RPMI8226 (cell line): ENCODE measurements at places on chromosomes 12 and 14.

- DNase-seq = no peak
These were observed 289.8 kb upstream of the PWP1 start for GRCh38 chr12:107395817-107396216.

DNA sequence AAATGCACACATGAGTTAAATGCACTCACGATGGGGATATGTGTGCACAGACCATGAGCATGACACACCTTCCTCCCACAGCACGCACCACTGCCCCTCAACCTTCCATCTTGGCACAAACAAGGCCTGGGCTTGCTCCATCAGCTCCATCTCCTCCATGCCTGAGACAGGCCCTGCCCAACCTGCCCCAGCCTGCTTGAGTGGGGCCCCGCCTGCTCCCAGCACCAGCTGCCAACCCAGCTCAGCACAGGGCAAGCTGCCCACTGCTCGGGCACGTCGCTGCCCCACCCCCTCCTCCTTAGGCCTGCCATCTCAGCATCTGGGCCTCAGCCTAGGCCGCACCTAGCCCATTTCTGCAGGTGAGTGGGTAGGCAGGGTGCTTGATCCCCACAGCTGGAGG is 27.6 kb upstream of the KRT78 start:
- DNase-seq = peak; percentile 66

DNA sequence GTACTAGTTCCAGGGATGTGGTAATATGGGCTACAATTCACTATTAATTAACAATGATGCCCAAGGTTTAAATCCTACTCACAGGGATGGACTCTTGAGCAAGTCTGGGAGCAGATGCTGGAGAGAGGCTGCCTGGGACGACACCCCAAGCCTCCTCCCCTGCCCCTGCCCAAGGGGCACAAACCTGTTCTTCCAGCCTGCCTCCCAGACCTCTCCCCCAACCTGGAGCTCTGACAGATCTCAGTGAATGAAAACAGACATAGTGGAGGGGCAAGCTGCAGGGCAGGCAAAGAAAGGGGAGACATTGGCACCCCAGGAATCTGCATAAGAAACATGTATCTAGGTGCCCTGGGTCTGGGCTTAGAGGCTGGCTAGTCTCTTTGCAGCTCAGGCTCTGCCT is 5.8 kb downstream of the KDM2B start:
- no peak for DNase-seq

DNA sequence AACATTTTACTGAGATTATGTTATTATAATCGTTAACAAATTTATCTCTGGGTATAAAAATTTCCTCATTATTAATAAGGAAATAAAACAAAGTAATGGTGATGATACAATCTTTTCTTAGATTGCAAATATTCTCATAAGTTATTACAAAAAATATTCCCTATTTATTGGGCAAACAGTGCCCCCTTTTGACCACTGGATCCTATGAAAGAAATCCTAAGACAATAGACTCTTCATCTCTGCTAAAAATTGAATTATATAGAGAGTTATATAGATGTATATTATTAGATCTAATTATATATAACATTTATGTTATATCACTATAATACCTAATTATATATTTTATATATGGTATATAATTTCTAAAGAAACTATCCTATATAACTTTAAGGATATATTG is 94.2 kb upstream of the FGD4 start:
- DNase-seq = peak; percentile 48

GRCh38 chr14:53430870-53431269 is 277.7 kb upstream of the DDHD1 start:
- no peak for DNase-seq

- DNase-seq = no peak
These were observed 30.3 kb upstream of the AMIGO2 start for GRCh38 chr12:47110011-47110541.

GRCh38 chr12:123163227-123163626 is 12.3 kb upstream of the PITPNM2 start:
- no peak for DNase-seq

DNA sequence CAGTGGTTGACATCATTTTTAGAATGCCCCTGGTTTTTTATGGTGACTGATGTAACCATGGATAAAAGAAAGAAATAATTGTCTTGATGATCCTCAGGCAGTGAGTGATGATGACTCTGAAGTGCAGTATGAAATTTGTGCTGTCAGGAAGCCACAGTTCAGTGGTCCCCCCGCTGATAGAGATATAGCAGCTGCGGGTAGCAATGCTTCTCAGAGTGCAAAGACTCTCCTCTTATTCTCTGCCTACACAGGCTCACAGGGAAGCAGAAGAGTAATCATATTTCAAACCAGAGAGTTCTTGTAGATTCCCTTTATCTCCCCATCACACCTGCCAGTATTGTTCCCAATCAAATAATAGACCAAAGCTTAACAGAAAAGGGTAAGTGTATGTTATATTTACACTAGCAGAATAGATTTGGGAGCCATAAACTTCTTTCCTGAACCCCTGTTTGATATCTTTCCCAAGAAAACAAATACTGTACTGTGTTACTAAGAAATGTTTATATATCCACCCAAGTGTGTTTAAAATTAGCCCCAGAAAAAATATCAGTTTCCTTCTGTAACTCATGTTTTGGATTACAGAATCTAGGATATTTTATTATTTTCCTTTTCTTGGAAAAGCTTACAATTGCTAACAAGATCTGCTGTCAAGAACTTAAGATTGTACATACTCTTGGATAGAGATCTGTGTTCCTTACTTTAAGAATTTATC is 1817.4 kb upstream of the FLRT2 start:
- DNase-seq = no peak

DNA sequence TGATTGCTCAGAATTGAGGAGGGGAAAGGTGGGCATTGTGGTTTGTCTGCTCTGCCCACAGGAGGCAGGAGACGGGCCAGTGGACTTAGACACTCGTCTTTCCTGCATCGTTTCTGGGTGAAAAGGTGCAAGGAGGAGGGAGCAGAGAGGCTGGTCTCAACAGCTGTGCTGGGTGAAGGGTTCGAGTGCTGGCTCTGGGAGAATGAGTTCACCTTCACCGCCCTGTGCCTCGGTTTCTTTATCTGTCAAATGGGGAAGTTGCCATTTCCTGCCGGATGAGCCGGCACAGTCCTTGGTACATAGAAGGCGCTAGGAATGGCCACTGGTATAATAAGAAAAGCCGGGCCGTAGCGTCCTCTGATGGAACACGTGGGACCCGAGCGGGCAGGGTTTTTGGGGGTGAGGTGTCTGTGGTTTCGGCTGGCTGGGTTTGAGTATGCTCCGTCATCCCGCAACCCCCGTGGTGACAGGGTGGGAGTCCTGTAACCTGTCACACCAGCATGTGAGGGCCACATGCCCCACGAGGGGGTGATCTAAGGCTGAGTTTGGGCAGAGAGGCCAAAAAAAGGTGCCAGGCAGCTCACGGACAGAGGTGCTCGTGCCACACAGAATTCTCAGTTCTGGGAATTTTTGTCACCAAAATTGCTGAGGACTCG is 7.3 kb downstream of the BCL7A start:
- DNase-seq = no peak

GRCh38 chr14:87712396-87713090 is 280.4 kb downstream of the GALC start:
- no peak for DNase-seq

GRCh38 chr14:96263347-96264199 is 7.6 kb downstream of the BDKRB1 start:
- peak; percentile 40 for DNase-seq

DNA sequence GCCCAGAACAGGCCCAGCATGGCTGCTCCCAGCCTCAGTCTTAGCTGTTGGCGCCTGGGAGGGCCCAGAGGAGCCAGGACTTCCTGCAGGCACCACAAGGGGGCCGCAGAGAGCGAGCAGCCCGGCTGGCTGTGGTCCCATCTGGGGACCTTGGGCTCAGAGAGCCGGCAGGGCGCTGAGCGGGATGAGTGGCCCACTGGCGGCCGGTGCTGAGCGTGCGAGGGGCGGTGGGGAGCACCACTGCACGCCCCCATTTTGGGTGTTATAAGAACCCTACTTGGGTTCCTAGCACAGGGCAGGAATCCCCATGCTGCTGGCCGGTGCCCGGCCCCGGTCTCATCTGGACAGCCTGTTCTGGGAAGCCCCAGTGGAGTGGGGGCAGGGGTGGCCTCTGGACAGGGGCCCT is 25.9 kb upstream of the CRIP2 start:
- DNase-seq = peak; percentile 51

DNA sequence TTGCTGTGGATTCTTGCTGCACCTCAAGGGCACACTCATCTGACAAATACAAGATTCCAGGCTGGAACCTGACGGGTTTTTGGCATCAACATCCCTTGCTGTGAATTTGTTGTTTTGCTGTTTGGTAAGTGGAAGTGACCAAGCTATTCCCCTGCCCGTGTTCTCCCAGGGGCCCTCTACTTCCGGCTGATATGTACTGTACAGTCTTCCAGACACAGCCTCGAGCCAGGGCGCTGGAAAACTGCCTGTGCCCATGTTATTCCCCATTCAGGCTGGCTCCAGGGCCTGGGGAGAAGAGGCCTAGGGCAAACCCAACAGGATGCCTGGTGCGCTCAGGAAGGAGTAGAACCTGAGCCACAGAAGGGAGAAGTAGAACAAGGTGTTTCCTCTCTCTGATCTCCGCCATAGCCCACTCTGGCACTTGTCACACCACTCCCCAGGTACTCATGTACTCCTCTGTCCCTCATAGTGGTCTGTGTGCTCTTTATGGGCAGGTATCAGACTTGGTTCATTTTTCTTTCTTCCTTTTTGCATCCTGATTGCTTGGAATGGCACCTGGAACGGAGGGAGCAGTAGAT is 67.8 kb upstream of the LTA4H start:
- DNase-seq = no peak

DNA sequence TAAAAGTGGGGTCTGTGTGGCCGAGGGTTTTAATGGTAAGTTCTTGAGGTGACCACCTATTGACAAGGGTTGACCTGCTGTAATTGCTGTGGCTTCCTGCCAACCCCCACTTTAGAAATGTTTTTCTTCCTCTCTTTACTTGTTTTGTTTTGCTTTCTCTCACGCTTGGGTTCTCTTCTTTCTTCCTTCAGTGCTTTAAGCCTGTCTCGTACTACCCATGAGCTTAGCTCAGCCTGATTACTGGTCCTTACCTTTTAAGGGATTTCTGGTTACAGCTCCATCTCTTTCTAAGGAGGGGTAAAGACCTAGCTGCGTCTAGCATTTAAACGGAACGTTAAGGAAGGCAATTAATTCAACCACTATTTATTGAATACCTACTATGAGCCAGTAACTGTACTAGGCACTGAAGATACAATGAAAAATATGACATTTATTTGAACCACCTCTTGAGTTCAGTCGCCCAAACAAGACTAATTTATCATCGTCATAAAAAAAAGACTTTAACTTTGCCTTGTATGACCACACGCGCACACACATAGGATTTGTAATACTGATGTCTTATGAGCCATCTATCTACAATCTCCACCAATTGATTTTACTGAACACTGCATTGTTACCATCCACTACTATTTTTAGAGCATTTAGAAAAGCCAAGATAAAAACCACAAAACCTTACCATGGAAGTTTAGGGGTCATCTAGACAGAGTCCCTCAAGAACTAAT is 888 bp upstream of the PPP1R12A start:
- no peak for DNase-seq

GRCh38 chr14:104794993-104795780 is at the start of gene AKT1:
AKT1 (minus strand) TSS chr14:104795748; CDS start chr14:104792643, 3,105 bp downstream.
- DNase-seq = peak; percentile 35

DNA sequence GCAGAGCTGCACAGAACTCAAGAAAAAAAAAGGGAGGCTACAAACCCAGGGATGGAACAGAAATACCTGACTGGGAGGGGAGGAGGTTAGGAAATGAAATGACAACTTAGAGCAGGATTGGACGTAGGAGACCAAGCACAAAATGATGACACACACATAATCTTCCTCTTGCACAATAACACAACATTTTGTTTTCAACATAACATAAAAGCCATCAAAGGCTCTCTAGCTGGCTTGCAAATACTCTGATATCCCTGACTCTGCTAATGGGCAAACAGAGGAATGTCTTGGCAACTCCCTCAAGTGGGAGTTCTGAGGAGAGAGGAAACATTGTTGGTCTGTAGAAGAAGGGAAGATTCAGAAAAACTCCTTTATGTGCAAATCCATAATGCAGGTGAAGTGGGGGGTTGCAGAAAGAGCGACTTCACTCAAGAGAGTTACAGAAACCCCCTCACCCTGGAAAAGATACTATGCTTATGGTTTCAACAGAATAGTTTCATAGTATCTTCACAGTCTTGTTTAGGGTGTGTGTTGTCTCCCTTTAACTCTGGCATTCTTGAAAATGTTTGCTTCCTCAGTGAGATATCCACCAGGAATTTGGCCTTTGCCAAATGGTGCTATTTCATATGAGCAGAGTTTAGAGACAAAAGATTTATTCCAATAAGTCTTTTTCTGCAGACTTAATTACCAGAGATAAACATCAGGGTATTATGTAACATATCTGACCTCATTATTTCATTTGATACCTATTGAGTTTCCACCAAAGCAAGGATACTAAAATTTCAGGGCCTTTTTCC is 43.8 kb upstream of the LTBP2 start:
- no peak for DNase-seq

DNA sequence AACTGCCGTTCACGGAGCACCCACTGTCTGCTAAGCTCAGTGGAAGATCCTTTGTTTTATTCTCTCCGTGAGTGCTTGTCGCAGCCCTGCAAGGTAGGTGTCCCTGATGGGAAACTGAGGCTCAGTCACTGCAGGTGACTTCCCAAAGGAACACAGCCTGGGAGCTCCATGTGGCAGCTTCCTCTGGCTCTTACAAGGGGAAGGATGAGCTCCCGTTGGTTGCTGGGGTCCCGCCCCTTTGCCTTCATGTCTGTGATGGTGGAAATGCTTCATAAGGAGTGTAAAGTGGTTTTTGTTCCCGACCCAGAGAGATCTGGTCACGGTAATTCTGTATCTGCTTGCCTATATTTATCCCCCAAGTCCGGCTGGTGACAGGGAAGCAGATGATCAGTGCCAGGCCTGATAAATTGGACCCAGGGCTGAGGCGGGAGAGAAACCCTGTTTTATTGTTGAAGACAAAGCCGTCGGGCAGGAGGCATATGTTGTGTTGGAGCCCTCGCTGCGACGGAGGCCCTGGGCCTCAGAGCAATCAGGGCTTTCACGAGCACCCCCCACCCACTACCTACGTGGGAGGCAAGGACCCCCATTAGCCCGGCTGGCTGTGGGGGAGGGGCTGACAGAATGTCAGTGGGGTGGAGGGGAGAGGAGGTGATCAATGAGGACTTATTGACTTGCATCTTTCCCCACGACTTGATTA is 91.9 kb downstream of the KIF26A start:
- no peak for DNase-seq

- no peak for DNase-seq
These were observed 95.5 kb upstream of the USP44 start for GRCh38 chr12:95646781-95647190.

DNA sequence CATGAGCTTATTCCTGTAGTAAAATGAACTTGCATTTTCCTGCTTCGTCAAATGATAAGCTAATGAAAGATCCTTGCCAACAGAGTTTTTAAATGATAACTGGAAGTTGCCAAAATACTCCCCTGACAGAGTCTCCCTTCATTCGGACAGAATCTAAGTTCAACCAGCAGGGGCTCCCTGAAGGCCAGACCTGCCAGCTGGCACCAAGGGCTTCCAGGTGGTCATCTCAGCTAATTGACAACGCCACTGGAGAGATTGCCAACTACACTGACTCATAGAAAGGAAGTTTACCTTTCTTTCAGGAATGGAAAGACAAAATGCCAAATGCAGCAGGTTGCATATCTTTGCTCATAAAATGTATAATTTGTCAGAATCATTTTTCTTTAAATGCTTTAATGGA is 462.8 kb downstream of the GXYLT1 start:
- DNase-seq = peak; percentile 68

- no peak for DNase-seq
These were observed 37.4 kb downstream of the EPS8 start for GRCh38 chr12:15751741-15752140.
